Cardiac muscle cell (in vitro differentiated cells and primary cell): ENCODE measurements at places on chromosomes 5 and 9. TPM values are rescaled to one million over a fixed set of nuclear protein-coding genes. Genes with fewer than 3 reads are reported as not detected.

Gene RIOK2
- 20.5 and 23.6 TPM in 2 replicates for total RNA-seq

Gene SLC6A19
- 0.09 and 0.49 TPM in 2 replicates for total RNA-seq

Gene CBY3
- 0.18 TPM in 1 of 2 replicates, not detected in the other for total RNA-seq

Gene FAXDC2
- total RNA-seq, result 22.4 and 39.4 TPM in 2 replicates

Gene FGF1
- total RNA-seq, result 0.81 TPM in 1 of 2 replicates, not detected in the other

Gene ST6GALNAC6
- total RNA-seq, result 49.4 and 73.4 TPM in 2 replicates

Gene TEK
- total RNA-seq, result 1.4 and 1.5 TPM in 2 replicates

Gene PCDHA9
- total RNA-seq, result 1.6 and 2.2 TPM in 2 replicates

Gene BTNL3
- total RNA-seq, result not detected in 2 replicates

Gene PDE8B
- total RNA-seq, result 0.83 and 3.3 TPM in 2 replicates

DNA sequence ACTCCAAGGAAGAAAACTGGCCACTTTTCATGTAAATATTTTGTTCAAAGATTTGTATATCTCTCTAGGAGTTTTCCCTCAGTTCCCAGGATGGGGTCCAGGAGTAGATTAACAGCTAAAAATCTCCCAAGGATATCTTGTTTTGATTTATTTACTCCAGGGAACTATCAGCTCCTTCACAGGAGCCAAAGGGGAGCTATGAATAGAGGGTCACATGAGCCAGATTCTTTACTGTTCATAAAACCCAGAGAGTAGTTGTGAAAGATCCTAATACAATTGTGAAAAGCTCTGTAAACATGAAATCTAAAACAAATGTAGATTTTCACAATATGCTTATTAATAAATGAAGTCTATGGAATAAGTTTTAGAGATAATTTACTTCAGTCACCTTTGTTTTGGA is 16.9 kb downstream of the DIMT1 start:
- DNase-seq, result peak; percentile 25
- no peak overlapping the region for H3K4me3 ChIP-seq
- peak overlapping the region; percentile 52 for H3K27ac ChIP-seq
- H3K4me1 ChIP-seq, result no peaks in the 10 kb centered on the region
- H3K36me3 ChIP-seq, result peaks cover 58% of the 10 kb centered on the region
- no peaks in the 10 kb centered on the region for H3K27me3 ChIP-seq

- H3K4me1 ChIP-seq, result peaks cover 4% of the 10 kb centered on the region
- H3K27ac ChIP-seq, result no peak overlapping the region
- no peaks in the 10 kb centered on the region for H3K36me3 ChIP-seq
- H3K4me3 ChIP-seq, result no peak overlapping the region
- DNase-seq, result no peak
Observed at GRCh38 chr5:168991311-168991710, 309.6 kb downstream of the SLIT3 start.

- H3K36me3 ChIP-seq, result no peaks in the 10 kb centered on the region
- H3K4me3 ChIP-seq, result no peak overlapping the region
- H3K4me1 ChIP-seq, result peaks cover 42% of the 10 kb centered on the region
- no peaks in the 10 kb centered on the region for H3K27me3 ChIP-seq
- DNase-seq, result no peak
Observed at GRCh38 chr5:151159649-151160373, 2.2 kb upstream of the ANXA6 start.

GRCh38 chr5:127320032-127320965 is 29.7 kb downstream of the MEGF10 start:
- H3K27ac ChIP-seq, result no peak overlapping the region
- H3K36me3 ChIP-seq, result no peaks in the 10 kb centered on the region
- DNase-seq, result peak; percentile 47
- no peaks in the 10 kb centered on the region for H3K4me1 ChIP-seq
- no peaks in the 10 kb centered on the region for H3K27me3 ChIP-seq

DNA sequence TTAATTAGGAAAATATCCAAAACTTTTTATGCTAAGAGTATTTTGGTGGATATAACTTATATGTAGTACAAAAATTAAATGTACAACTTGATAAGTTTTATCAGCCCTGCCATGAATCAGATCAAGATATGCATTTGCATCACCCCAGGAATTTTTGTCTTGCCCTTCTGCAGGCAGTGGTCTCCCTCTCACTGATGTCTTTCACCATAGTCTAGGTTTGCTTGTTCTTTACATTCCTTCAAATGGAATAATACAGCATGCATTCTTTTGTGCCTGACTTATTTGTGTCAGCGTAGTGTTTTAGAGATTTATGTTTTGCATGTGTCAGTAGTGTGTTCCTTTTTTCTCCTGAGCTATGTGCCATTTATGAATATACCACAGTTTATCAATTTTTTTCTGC is 36.4 kb downstream of the RNF180 start:
- no peak overlapping the region for H3K27ac ChIP-seq
- no peaks in the 10 kb centered on the region for H3K36me3 ChIP-seq
- no peak overlapping the region for H3K4me3 ChIP-seq
- no peak for DNase-seq
- no peaks in the 10 kb centered on the region for H3K4me1 ChIP-seq

DNA sequence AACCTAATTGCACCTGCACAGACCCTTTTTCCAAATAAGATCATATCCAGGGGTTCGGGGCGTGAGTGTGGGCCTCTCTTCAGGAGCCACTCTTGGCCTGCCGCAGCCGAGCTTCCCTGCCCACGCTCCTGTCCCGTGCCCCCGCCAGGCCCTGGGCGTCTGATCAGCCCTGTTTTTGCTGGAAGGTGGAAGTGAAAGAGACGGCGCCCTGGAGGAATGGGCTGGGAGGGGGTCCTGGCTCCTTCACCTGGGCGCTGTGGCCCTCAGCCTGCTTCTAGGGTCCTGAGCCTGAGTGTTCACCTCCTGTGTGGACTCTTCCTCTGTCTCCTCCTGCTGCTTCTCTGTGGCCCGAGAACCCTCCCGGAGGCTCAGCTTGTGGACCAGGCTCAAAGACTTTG is 11.2 kb upstream of the COL5A1 start:
- no peak overlapping the region for H3K4me3 ChIP-seq
- DNase-seq, result no peak
- no peak overlapping the region for H3K27ac ChIP-seq
- H3K4me1 ChIP-seq, result peaks cover 14% of the 10 kb centered on the region

DNA sequence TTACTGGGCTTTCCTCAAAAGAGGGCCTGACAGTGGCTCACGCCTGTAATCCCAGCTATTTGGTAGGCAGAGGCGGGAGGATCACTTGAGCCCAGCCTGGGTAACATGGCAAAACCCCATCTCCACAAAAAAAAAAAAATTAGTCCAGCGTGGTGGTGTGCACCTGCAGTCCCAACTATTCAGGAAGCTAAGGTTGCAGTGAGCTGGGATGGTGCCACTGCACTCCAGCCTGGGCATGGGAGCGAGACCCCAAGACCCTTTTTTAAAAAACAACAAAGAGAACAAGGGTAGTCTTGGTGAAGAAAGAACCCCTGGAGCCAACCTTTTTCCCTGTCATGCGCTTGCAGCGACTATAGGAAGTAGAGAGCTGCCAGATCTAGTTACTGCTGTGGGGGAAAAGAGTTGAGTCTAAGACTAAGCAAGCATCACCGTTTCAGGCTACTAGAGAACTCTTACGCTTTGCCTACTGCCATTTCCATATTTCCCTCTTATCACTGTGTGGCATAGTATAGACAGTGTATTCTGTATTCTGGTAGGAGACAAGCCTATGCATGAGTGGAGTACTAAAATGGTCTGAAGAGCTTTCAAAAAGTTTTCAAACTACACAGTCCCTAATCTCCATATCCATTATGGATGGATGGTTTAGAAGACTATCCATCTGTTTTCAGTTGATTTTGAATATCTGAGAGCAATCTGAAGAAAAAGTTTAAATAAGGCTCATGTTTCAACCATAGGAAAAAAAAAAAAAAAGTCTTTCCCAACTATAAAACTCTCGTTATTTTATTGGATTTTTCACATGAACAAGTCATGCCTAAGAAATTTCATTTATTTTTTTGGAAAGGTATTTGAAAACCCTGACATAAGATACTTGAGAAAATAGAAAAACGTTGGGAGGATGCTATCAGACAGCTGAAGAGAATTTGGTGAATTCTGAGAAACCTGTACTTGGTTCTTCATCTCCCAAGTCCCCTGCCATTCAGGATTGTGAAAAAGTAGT is 2.6 kb downstream of the C9orf40 start:
- H3K4me3 ChIP-seq, result no peak overlapping the region
- H3K4me1 ChIP-seq, result no peaks in the 10 kb centered on the region
- no peaks in the 10 kb centered on the region for H3K36me3 ChIP-seq
- H3K27me3 ChIP-seq, result no peaks in the 10 kb centered on the region
- no peak for DNase-seq

- no peaks in the 10 kb centered on the region for H3K27me3 ChIP-seq
- no peaks in the 10 kb centered on the region for H3K4me1 ChIP-seq
- H3K36me3 ChIP-seq, result no peaks in the 10 kb centered on the region
- H3K4me3 ChIP-seq, result no peak overlapping the region
- no peak for DNase-seq
- no peak overlapping the region for H3K27ac ChIP-seq
Observed at GRCh38 chr5:55853041-55853670, 2.0 kb downstream of the IL31RA start.
